ENCODE measurements at places on chromosomes 2 and 18. TPM values are rescaled to one million over a fixed set of nuclear protein-coding genes. Genes with fewer than 3 reads are reported as not detected.
A peak's percentile ranks its signal among the peaks of the same experiment; 100 is the strongest.

DNA sequence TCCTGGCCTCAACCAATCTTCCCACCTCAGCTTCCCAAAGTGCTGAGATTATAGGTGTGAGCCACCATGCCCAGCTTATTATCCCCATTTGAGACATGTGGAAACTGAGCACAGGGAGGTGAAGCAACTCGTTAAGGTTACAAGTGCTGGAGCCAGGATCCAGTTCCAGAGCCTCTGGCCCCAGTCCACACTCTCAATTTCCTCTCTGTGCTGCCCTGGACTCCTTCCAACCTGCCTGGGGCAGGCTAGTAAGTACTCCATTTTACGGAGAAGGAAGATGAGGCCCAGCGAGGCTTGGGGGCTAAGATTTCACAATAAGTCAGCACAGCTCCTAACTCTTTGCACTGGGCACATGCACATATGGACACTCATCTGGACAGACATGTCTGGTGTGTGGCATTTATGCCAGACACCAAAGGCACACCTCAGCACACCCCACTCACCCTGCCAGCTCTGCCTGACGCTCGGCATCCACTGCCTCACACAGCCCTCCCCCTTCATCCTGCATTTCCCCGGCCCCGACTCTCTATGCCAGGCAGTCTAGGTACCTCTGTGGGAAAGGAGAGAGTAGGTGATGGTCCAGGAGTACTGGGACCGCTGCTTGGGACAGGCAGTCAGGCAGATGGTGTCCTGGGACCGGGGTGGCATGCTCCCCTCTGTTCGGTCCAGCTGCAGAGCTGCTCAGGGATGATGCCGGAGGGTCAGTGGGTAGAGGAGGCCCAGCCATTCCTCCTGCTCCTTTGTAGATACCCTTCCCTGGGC, 20.5 kb downstream of the CFAP65 start:
- DNase-seq, result no peak

GRCh38 chr2:12733846-12734245, 17.1 kb downstream of the TRIB2 start:
- DNase-seq, result no peak

DNA sequence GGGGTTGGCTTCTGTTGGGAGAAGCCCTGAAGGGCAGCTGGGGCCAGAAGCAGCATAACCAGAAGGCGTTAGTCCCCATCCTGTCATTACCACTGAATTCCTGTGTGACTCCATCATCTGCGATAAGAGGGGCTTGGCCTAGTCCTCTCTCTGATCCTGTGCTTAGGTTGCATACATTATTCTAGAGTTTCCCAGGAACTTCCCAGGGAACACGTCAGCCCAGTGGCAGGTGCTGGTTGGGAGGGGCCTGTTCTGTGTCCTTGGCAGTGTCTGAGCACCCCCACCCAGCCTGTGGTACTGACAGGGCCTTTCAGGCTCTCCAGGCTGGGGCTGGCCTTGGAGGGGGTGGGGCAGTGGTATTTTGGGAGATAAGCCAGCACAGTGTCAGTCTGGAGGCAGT, 4.5 kb upstream of the TOGARAM2 start:
- no peak for DNase-seq

GRCh38 chr2:63698786-63699548, 110.2 kb downstream of the MDH1 start:
- DNase-seq, result peak; percentile 30

DNA sequence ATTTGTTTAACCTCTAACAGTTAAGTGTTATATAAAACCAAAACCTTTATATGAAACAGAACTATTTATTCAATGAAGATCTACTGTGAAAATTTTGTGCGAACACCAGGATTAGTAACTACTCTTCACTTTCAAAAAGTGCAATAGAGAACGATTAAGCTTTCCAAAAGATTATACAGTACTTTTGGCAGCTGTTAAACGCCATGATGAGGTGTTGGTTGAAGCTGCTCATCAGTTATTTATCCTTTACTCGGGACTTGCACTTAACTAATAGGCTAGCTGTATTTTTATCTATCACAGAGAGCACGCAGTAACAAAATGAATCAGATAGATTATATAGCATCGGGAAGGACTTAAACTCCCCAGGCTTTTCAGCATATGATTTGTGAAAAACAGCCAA, 113.6 kb downstream of the GCA start:
- no peak for DNase-seq

- peak; percentile 67 for DNase-seq
Observed at GRCh38 chr2:25168256-25169072, at the start of gene POMC. POMC (minus strand) TSS chr2:25168580; CDS start chr2:25164772, 3,808 bp downstream.

OSR1 gene
- total RNA-seq, result not detected

CRYBA2 gene
- total RNA-seq, result not detected

ZC3H15 gene
- 61.4 TPM for total RNA-seq

POLR1B gene
- total RNA-seq, result 32.5 TPM
